Fibroblast of lung (primary cell): ENCODE measurements at places on chromosomes 4 and X. TPM values are rescaled to one million over a fixed set of nuclear protein-coding genes. Genes with fewer than 3 reads are reported as not detected.

DNA sequence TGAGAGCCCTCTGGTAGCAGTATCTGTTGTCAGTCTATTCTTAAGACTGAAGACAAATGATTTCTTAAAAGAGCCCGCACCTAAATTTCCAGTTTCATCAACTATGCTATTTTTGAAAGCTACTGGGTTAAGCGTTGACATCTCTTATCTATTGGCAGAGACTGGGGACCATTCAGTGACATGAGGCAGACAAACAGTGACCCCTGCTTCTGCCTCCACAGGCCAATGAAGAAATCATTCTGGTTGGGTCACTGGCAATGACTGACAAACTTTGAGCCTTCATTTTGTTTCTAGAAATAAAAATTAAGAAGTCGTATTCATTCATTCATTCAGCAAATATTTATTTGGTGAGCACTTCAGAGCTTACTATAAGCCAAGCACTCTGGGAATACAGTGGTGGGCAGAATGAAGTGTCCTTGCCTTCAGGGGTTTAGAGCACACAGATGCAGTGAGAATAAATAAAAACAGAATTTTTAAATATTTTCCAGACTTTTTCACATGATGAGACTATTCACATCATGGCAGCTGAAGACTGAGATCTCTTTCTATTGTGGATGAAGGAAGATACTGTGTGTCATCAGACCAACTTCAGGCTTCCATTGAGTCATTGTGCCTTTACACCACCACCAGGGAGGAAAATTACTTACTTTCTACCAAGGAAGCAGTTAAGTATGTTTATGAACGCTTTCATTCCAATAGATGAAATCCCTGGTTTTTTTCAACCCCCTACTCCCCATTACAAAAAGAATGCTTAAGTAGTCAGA lies 36.0 kb downstream of the SORBS2 start:
- DNase-seq = peak; percentile 35
- H3K4me3 ChIP-seq = no peak overlapping the region
- no peaks in the 10 kb centered on the region for H3K27me3 ChIP-seq
- no peak overlapping the region for H3K27ac ChIP-seq

DNA sequence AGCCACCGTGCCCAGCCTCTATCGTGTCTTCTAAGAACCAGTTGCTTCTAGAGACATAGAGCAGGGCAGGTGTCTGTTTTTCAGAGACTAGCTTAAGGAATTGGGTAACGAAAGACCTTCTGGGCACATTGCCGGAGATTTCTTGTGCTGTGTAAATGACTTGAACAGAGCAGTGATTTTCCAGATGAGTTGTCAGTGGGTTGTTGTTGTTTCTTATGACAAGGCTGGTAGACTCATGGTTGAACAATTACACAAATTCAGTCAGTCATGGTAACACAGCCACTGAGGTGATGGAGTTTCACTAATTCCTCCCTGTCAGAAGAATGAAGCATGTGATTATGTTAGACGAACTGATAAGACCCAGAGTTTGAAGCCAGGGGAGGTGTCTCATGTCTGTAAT lies 20.5 kb upstream of the DDX3X start:
- H3K36me3 ChIP-seq = no peaks in the 10 kb centered on the region
- DNase-seq = peak; percentile 93
- H3K27ac ChIP-seq = no peak overlapping the region
- H3K4me1 ChIP-seq = no peaks in the 10 kb centered on the region
- H3K4me3 ChIP-seq = no peak overlapping the region

- no peaks in the 10 kb centered on the region for H3K36me3 ChIP-seq
- H3K4me3 ChIP-seq = no peak overlapping the region
- DNase-seq = peak; percentile 98
- H3K27me3 ChIP-seq = no peaks in the 10 kb centered on the region
Observed at GRCh38 chr4:88938138-88938537, 118.8 kb downstream of the FAM13A start.

GRCh38 chrX:23194885-23195554 lies 139.6 kb upstream of the PTCHD1 start:
- H3K27me3 ChIP-seq = no peaks in the 10 kb centered on the region
- no peak overlapping the region for H3K27ac ChIP-seq
- DNase-seq = no peak
- H3K4me1 ChIP-seq = no peaks in the 10 kb centered on the region

GRCh38 chrX:149120459-149120858 lies 384.6 kb downstream of the IDS start:
- H3K4me3 ChIP-seq = no peak overlapping the region
- H3K27ac ChIP-seq = no peak overlapping the region
- H3K36me3 ChIP-seq = no peaks in the 10 kb centered on the region
- H3K27me3 ChIP-seq = no peaks in the 10 kb centered on the region
- no peaks in the 10 kb centered on the region for H3K4me1 ChIP-seq
- DNase-seq = no peak

DNA sequence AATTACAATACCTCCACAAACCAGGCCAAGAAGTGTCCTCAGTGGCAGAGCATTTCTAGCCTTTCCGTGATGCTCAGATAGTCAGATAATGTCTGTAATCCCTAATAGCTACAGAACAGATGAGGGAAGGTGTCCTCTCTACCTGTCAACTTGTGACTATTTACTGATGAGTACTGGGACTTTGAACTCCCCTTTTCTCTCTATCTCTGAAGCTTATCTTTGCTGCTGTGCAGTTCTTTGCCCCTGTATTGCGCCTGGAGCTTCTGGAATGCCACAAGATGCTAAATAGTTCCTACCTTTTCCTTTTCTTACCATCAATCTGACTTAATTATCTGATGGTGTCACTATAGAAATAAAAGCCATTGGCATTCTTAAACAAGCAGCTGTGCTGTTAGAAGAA lies 30.5 kb downstream of the FGF2 start:
- no peak for DNase-seq
- H3K36me3 ChIP-seq = no peaks in the 10 kb centered on the region
- H3K27me3 ChIP-seq = no peaks in the 10 kb centered on the region

DNA sequence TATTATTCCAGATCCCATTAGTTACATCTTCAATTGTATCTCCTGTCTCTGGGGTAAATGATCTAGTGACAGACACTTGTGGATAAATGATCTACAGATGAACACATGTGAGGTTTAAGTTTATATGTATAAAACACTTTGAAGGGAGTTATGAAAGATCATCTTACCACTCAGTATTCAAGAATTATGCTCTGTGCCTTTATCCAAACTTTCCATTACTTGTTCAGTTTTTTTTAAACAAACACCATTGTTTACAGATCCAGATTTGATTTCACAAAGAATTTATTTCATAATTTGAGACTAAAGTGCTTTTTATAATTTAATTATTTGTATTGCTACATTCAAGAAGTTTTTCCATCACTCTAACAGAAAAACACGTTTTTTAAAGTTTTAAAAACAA lies 142.5 kb downstream of the HHIP start:
- H3K27me3 ChIP-seq = no peaks in the 10 kb centered on the region
- no peak overlapping the region for H3K4me3 ChIP-seq
- H3K4me1 ChIP-seq = no peaks in the 10 kb centered on the region
- H3K36me3 ChIP-seq = no peaks in the 10 kb centered on the region
- H3K27ac ChIP-seq = no peak overlapping the region

- no peak overlapping the region for H3K27ac ChIP-seq
- no peaks in the 10 kb centered on the region for H3K27me3 ChIP-seq
- H3K4me1 ChIP-seq = no peaks in the 10 kb centered on the region
- H3K36me3 ChIP-seq = no peaks in the 10 kb centered on the region
- no peak overlapping the region for H3K4me3 ChIP-seq
Observed at GRCh38 chr4:177737387-177737940, 295.2 kb upstream of the AGA start.

DNA sequence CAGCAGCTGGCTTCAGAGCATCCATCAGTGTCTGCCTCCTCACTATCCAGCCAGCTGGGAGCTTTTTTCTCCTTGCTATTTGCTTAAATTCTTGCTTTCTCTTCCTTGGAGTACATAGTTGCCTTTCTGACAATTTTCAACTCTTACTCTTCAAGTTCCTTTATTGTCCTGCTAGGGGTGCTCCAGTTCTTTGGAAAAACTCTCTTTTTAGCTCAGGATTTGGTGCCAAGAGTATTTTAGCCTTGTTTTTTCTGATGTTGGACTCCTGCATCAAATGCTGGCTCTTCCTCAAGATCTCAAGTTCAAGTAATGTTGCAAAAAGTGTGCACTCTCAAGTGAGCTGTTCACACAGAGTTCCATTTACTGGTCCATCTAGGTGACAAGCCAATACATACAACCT lies 126.4 kb downstream of the KDR start:
- H3K4me1 ChIP-seq = no peaks in the 10 kb centered on the region
- DNase-seq = peak; percentile 12
- H3K36me3 ChIP-seq = no peaks in the 10 kb centered on the region
- H3K27ac ChIP-seq = no peak overlapping the region
- no peak overlapping the region for H3K4me3 ChIP-seq

DNA sequence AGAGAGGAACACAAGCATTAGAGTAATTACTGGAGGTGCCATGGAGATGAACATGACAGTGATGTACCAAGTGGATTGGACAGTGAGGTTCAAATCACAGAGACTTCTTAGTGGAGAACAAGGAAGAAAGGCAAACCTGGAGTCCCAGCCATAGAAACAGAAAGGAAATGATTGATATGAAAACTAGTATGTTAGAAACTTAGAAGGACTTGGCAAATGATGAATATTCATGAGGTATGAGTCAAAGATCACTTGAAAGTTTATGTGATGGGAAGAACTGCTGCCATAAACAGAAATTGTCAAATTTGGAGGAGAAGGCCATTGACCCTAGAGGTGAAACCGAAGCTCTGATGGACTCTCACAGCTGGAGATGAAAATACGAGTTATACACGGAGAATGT lies 88.2 kb downstream of the PHOX2B start:
- no peaks in the 10 kb centered on the region for H3K36me3 ChIP-seq
- no peaks in the 10 kb centered on the region for H3K27me3 ChIP-seq
- no peak overlapping the region for H3K27ac ChIP-seq
- DNase-seq = no peak

- no peak for DNase-seq
- no peaks in the 10 kb centered on the region for H3K27me3 ChIP-seq
- H3K36me3 ChIP-seq = no peaks in the 10 kb centered on the region
- H3K4me3 ChIP-seq = no peak overlapping the region
- no peak overlapping the region for H3K27ac ChIP-seq
Observed at GRCh38 chr4:87003266-87003665, 68.5 kb downstream of the AFF1 start.

The CDKL2 gene
- total RNA-seq = 1.8 and 2.3 TPM in 2 replicates

The PRSS12 gene
- total RNA-seq = 27.5 and 59.9 TPM in 2 replicates

The GABRE gene
- 3.8 and 23.1 TPM in 2 replicates for total RNA-seq

The GPRIN3 gene
- under 0.01 TPM in 2 replicates for total RNA-seq

The TEX11 gene
- total RNA-seq = under 0.01 TPM in 1 of 2 replicates, not detected in the other

The BEX1 gene
- not detected in 2 replicates for total RNA-seq
